Mucosa of gallbladder (tissue), 1 donor: ENCODE measurements at places on chromosomes 3 and 15. TPM values are rescaled to one million over a fixed set of nuclear protein-coding genes. Genes with fewer than 3 reads are reported as not detected.

GRCh38 chr3:50584391-50584790 is 15.1 kb downstream of the HEMK1 start:
- no peak for DNase-seq

DOCK3 gene
- 1.3 TPM for total RNA-seq

- DNase-seq, result no peak
Observed at GRCh38 chr15:48522911-48523310, 122.6 kb downstream of the FBN1 start.

GRCh38 chr3:8657804-8658305 is 13.3 kb upstream of the SSUH2 start:
- DNase-seq, result no peak

- DNase-seq, result no peak
Observed at GRCh38 chr15:38622908-38623307, 58.3 kb upstream of the RASGRP1 start.

DNA sequence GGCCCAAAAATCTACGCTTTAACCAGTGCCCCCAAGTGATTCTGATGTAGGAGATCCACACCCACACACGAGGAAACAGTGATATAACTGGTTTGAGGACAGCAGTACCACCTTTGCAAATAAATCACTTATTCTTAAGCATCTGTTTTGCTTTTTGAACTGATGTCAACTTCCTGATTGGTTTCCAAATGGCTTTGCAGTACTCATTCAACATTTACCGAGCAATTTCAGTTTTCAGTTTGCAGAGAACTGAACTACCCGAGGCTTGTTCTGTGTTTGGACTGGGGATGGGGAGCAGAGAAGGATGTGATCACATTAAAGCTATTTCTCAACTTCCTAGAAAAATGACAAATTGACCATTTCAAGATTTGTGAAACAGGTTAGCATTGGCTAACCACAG is 1.1 kb upstream of the GYG1 start:
- DNase-seq, result no peak

- no peak for DNase-seq
Observed at GRCh38 chr3:184235381-184236032, 6.1 kb downstream of the VWA5B2 start.

DNA sequence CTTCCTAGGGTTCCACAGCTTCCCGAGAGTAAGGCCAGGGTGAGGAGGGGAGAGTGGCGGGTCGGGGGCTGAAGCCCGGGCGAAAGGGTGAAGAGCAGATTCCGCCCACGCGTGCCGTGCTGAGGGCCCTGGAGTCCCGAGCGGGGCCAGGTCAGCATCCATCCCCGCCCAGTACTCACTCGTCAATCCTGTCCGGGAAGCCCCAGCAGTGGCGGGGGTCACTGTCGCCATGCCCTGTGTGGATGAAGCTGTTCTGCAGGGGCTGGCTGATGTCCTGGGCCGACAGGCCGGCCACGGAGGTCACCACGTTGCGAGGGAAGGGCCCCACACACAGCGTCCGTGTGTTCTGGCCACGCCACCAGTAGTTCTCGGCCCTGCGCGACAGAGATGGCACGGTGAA is 36.3 kb downstream of the TNK2 start:
- DNase-seq, result no peak

DNA sequence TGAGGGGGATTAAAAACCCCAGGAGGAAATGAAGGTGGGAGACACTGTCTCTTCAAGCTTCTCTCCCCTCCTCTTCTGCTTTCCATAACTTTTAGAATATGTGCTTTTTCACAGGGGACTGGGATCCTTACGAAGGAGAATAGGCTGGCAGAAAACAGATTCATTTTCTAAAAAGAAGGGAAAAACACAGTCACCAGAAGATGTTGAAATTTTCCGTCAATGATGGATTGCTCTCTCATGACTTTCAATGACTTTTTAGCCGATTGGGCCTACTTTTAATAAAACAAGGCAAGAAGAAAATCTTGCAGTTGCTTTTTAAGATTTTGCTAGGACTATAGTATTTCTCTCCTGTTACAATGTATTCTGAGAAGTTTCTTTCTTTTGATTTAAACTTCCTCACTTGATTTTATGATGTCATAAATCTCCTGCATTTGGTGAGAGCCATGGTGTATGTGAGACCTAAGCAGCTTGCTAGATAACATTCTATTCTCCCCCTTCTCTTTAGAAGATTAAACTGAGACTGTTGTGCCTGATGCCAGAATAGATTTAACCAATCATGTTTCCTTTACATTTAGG is 241.2 kb downstream of the FEZF2 start:
- no peak for DNase-seq

DNA sequence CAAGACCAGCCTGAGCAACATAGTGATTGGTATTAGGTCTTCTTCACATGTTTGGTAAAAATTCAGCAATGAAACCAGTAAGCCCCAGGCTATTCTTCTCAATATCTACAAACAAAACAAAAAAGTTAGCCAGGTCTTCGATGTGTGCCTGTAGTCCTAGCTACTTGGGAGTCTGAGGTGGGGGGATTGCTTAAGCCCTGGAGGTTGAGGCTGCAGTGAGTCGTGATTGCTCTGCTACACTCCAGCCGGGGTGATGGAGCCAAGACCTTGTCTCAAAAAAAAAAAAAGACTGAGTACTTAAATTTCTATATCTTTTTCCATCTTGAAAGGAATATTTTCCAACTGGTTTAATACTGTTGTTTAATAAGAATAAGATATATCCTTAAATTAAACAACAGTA is 106.8 kb downstream of the MBNL1 start:
- DNase-seq, result no peak

- no peak for DNase-seq
Observed at GRCh38 chr3:50587806-50588758, 18.8 kb downstream of the HEMK1 start.

GRCh38 chr3:65894679-65895453 is 143.9 kb downstream of the MAGI1 start:
- DNase-seq, result no peak

GRCh38 chr3:98972155-98972554 is 70.7 kb upstream of the DCBLD2 start:
- DNase-seq, result no peak

DNA sequence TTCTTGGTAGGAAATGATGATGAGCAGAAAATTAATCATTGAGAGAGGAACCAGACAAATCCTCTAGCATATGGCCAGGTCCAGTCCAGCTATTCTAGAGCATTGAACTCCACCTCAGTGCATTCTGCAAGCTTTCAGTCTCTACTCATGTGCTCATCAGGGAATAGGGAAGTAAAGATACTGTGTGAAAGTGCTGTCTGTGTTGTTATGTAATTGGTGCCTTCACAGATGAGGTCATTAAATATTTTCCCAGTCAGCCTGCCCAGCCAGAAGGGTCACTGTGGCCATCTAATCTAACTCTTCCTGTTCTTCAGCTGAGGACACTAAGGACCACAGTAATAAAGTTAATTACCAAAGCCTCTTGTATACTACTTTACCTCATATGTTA is 28.2 kb downstream of the C3orf62 start:
- DNase-seq, result peak; percentile 35

- DNase-seq, result no peak
Observed at GRCh38 chr3:57160765-57161538, 4.2 kb downstream of the IL17RD start.

- DNase-seq, result no peak
Observed at GRCh38 chr3:71713041-71713440, 12.2 kb downstream of the EIF4E3 start.

PLA2G4F gene
- 3.2 TPM for total RNA-seq

HRH1 gene
- total RNA-seq, result 5.6 TPM

LTF gene
- total RNA-seq, result 0.83 TPM
